Lung (tissue), 17 donors: ENCODE measurements at places on chromosomes 1 and 21. TPM values are rescaled to one million over a fixed set of nuclear protein-coding genes. Genes with fewer than 3 reads are reported as not detected.

SH2D5 gene
- total RNA-seq, result 0.52 TPM

NPPA gene
- total RNA-seq, result 19.8 TPM

PEF1 gene
- 77.1 TPM for total RNA-seq

CALML6 gene
- 0.55 TPM for total RNA-seq

ARTN gene
- total RNA-seq, result 0.23 TPM

UBE2U gene
- not detected for total RNA-seq

TCHHL1 gene
- not detected for total RNA-seq

SKI gene
- total RNA-seq, result 47.7 TPM

SNRNP40 gene
- total RNA-seq, result 47.5 TPM

DNA sequence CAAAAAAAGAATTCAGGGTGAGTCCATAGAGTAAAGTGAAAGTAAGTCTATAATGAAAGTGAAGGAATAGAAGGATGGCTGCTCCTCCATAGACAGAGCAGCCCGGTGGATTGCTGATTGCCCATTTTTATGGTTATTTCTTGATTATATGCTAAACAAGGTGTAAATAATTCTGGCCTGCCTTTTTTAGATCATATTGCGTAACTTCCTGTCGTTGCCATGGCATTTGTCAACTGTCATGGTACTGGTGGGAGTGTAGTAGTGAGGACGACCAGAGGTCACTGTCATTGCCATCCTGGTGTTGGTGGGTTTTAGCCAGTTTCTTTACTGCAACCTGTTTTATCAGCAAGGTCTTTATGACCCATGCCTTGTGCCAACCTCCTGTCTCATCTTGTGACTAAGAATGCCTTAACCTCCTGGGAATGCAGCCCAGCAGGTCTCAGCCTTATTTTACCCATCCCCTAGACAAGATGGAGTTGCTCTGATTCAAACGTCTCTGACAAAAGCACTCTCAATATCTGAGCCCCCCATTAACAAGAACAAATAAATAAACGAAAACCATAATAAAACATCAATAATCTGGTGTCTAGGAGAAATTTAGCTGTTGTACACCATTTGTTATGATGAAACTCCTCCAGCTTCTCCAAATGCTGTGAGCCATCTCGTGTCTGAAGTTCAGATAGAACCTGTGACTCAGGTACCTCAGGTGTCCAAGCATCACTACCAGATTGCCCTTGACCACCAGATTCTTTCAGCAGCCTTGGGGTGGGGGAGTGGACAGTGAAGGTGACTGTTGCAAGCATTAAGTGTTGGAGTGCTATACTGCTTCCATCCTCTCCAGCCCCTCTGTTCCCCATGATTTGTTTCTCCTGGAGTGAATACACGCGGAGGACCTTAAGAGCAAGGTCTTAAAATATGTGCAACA lies 36.0 kb downstream of the EBNA1BP2 start:
- DNase-seq, result no peak

- DNase-seq, result no peak
Observed at GRCh38 chr1:206975306-206975705, 5.0 kb upstream of the FCAMR start.

- DNase-seq, result no peak
Observed at GRCh38 chr1:236724506-236724905, 38.2 kb downstream of the ACTN2 start.

DNA sequence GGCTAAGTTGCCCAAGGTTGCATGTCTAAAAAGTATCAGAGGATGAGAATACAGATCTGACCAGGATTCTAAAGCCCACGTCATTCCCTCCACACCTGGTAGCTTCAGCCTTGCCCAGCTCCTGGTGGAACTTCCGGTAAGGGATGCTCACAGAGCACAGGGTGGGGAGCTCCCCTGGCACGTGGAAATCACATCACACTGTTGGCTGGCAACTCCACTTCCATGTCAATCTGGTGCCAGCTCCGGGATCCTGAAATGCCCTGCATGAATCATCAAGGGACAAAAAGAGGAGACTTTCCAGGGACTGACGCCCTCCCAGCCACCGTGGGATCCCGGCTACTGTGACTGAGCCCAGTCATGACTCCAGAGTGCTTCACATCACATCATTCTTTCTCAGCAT lies 12.4 kb upstream of the BCAR3 start:
- no peak for DNase-seq

DNA sequence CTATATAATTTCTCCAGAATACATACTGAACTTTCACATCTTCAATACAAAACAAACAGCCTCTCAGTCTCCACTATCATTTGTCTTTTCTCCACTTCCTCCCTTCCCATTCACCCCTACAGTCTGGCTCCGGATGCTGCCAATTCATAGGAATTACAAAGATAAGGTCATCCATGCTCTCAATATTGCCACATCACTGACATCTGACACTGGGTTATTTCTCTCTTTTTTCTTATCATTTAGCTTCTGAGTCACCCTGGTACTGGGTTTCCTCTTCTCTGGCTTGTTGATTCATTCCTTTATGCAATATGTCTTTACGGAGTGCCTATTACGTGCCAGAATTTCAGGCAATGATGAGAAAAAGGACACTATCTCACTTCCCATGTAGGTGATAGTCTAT lies 3.1 kb upstream of the SH3BP5L start:
- DNase-seq, result no peak

- DNase-seq, result peak; percentile 43
Observed at GRCh38 chr1:2925918-2926317, 95.3 kb upstream of the ACTRT2 start.

GRCh38 chr1:192846950-192847349 lies 38.1 kb downstream of the RGS2 start:
- no peak for DNase-seq

GRCh38 chr1:175267716-175268416 lies 75.3 kb upstream of the KIAA0040 start:
- DNase-seq, result peak; percentile 55

DNA sequence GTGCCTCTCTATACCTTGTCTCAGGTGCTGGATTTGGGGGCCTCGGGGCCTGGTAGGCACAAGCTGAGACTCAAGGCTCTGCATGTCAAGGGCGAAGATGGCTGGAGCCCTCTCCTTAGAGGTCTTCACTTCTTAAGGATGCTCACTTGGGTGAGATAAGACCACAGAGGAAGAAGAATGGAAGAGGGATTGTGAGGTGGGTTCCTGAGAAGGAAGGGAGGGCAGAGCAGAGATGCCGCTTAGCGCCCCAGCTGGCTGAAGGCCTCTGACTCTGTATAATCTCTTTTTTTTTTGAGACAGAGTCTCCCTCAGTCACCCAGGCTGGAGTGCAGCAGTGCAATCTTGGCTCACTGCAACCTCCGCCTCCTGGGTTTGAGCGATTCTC lies 32.2 kb downstream of the SOX13 start:
- DNase-seq, result no peak

DNA sequence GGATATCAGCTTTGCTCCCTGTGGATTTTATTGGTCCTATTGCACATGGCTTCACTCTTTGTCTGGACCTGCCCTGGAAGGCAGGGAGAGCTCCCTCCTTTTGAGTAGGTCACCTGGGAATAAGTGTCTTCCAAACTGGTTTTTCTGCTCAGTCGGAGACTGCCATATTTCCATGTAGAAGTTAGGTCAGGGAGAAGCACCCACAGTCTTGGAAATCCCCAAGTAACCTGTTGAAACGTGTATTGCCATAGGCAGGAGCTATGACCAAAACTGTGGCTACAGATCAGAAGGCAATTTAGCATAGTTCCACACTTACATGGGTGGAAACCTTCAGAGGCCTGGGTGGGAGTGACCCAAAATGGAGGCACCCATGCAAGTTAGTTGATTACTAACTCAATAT lies 3.5 kb upstream of the GNG12 start:
- no peak for DNase-seq

DNA sequence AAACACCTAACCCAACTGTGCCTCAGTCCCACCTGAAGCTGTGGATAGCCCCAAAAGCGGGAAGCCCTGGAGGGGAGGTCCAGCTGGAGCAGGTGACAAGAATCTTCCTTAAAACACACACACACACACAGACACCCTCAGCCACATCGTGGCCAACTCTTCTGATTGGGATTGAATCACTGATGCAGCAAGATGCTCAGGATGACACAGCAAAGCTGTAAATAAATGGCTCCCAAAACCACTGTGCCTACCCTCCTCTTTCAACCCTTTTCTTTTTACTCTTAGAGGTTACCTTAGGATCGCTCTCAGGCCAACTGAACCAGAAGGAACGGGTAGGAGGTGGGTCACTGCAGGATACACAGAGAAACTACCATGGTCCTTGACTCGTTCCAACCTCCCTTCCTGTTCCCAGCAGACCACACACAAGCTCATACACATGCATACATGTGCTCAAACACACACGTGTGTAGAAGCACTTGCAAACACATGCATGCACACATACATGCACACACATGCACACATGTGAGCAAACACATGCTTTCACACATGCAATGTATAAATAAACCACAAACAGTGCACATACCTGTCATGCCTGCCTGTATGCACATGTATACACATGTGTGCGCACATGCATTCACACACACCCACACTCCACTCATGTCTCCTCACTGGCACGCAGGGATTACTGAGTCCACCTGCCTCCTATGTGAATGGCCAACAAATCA lies 14.4 kb downstream of the CAPN9 start:
- DNase-seq, result no peak

- peak; percentile 72 for DNase-seq
Observed at GRCh38 chr1:201676197-201676596, 137.3 kb downstream of the NAV1 start.

DNA sequence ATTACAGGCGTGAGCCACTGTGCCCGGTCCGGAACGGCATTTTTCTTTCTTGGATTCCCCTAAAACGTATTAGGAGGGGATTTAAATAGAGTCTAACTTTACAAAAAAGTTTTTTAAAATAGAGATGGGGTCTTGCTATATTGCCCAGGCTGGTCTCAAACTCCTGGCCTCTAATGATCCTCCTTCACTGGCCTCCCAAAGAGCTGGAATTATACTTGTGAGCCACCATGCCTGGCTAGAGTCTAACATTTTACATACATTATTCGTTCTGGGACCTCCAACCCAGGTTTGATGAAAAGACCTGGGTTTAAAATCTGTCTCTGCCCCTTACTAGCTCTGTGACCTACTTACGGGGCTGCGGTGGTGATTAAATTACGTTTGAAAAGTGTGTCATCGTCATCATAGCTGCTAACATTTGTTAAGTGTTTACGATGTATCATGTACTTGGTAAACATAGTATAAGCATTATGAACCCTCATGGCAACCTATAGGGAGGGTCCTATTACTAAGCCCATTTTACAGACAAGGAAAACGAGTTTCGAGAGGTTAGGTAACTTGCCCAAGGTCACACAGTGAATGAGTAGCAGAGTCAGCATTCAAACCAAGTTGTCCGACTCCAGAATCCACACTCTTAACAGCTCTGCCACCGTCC lies 24.5 kb downstream of the PLEKHM2 start:
- DNase-seq, result no peak

DNA sequence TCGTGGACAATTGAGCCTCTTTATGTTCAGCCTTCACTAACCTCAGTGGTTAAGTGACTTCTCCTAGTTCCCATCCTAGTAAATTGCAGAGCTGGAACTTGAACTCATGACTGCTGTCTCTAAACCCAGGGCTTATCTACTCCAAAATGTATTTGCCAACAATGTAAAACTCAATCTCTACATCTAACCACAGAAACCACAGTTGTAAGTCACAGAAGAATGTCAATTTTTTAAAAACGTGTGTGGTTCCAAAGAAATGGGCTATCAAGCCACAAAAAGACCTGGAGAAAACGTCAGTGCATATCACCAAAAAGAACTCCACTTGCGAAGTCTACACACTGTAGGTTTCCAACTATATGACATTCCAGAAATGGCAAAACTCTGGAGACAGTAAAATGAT lies 172.6 kb upstream of the HMCN1 start:
- no peak for DNase-seq

DNA sequence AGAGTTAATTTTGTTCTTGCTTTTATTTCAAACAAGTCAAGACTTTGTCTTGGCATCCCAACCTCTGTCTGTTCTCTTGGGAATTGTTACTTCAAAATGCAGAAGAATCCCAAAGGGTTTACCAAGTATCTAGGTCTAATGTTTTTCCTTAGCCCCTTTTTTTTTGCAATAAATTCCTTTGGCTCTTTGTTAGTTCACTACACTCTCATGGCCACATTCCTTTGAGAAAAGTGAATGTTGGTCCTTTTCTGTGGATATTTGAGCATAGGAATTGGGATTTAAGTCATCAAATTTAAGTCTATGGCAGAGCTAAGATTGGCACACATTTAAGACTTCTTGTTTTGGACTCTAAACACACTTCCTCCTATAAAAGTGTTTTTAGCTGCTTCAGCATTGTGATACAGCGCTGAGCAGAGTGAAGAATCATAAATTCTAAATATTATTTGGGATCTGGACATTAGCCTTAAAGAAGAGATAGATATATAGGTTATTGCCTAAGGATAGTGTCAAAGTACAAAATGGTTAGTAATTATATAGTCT lies 1.9 kb downstream of the BTF3L4 start:
- no peak for DNase-seq

DNA sequence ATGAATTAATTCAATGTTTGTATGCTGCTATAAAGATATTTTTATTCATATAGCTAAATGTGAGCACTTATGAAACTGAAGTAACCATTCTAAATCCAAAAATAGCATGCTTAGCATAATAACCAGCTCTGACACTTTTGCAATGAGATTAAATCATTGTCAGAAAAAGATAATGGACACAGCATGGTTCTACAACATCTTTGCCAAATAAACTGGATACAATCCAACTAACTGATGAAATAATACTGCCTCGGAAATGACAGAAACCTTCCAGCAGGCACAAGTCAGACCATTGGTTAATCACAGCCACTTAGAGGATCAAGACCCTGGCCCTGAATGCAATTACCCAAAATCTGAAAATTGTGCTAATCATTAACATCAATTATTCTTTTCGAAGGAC lies 592.7 kb upstream of the ADGRL4 start:
- peak; percentile 44 for DNase-seq

DNA sequence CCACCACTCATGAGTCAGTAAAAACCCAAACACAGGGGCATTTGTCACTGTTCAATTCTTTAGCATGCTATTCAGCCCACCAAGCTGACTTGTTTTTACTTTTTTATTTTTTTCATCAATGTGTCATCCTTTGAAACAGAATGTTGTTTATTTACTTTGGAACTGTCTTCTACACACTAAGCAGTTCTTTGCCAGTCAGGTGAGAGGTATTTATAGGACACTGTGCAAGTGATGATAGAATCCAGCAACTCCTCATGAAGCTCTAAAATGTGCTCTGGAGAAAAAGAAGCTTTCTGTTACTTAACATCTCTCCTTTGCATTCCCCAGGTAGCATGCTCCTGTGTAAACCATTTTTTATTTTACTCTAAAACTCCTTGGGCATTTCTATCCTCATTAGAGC lies 582.0 kb upstream of the TMPRSS15 start:
- DNase-seq, result no peak

- no peak for DNase-seq
Observed at GRCh38 chr21:39466584-39466983, 14.8 kb downstream of the SH3BGR start.
